ENCODE measurements at places on chromosomes 5 and 9.
A peak's percentile ranks its signal among the peaks of the same experiment; 100 is the strongest.

GRCh38 chr5:129459777-129460671 lies at the start of gene ADAMTS19:
ADAMTS19 (plus strand) TSS chr5:129460298; CDS start chr5:129460392, 94 bp downstream.
- DNase-seq: no peak

- DNase-seq: peak; percentile 93
These were observed 14.3 kb downstream of the MCCC2 start for GRCh38 chr5:71601222-71602026.

DNA sequence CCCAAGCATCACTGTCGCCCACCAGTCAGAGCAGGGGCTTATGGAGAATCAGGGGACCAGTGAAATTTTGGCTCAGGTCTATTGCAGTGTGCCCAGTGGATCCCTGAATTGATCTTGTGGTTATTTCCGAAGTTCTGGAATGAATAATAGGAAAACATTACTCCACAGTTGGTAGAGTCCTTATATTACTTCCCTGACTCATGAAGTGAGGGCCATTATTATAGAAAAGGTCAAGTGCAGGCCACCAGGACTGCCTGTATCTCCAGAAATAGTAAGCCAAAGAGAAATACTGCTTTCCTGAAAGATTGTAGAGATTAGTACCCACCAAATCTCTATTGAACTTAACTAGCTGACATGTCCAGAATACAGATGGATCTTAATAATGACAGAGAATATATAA lies 335.0 kb downstream of the NPR3 start:
- DNase-seq: no peak

GRCh38 chr9:122857815-122858214 lies 29.4 kb upstream of the PDCL start:
- no peak for DNase-seq

GRCh38 chr5:68543212-68543611 lies 327.7 kb downstream of the PIK3R1 start:
- no peak for DNase-seq

Measured in NB4 (cell line).